ENCODE measurements at places on chromosomes 7 and 10.
A peak's percentile ranks its signal among the peaks of the same experiment; 100 is the strongest.

DNA sequence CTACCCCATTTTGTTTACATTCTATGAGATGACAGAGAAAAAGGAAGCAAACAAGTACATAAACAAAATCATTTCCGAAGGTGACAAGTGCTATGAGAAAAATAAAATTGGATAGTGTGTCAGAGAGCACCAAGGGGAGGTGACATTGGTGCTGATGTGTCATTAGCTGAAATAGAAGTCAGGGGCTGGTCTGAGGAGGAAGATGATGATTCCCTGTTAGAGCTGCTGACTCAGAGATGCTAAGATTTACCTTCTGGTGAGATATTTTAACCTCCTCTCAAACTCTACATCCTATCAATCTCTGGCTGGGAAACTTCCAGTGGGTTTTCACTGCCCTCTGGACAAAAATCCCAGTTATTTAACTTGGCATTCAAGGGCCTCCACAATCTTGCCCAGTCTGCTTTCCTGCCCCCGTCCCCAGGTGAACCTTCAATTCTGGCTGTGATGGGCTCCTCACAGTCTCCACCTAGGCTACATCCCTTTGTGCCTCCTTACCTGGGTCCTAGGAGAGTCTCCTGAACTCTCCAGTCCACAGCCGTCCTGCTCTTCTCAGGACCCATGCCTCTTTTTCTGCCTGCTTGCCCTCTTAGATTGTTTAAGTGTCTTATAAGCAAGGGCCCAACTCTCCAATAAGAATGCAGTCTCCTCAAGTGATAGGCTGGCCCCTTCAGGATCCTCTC, 26.6 kb downstream of the DUSP5 start:
- DNase-seq, result no peak

DNA sequence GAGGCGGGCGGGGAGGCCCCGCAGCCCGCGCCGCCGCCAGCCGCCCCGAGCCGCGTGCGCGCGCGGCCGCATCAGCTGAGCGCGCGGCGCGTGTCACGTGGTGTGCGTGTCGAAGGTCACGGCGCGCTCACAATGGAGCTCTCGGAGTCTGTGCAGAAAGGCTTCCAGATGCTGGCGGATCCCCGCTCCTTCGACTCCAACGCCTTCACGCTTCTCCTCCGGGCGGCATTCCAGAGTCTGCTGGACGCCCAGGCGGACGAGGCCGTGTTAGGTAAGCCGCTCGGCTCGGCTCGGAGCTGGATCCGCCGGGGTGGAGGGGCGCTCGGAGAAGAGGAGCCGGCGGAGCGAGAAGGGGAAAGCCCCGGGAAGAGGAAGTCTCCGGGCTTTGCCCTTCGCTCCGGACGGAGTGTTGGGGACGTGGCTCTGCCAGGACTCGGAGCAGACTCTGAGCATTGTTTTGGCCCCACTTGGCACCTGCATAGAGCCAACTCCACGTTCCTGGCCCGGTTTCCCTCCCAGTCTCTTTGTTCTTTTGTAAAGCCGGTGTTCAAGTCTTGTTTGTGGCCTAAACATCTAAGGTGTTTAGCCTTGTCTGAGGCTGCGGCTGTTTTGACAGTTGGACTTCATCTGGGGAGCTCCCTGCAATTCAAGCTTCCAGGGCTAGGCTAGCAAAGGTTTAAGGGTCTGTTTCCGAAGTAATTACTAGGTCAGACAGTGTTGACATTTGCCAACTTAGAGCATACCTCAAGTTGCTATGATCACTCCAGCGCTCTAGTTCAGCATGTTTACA, at the start of gene COMMD3:
COMMD3 (plus strand) TSS at position 103 of the 790 bp plus-strand sequence; CDS start at position 133, 30 bp downstream.
- peak; percentile 82 for DNase-seq

DNA sequence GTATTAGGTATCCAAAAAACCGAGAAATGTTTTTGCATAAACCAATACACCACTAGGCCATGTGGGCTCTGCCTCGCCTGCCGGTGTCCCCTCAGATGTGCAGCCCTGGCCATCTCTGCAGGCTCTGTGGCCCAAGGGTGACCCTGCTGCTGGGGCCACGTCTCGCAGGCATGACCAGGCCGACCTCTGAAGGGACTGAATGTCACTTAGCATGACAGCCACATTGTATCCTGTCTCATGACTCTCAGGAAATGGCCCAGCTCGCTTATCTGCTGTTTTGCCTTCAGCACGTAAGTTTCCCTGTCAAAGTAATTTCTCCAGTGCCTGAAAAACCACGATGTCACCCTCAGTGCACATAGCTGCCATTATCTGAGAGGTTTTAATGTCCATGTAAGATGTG, 49.5 kb upstream of the ZNF32 start:
- DNase-seq, result no peak

- DNase-seq, result no peak
These were observed 2.7 kb upstream of the MPP7 start for GRCh38 chr10:28305553-28305952.

GRCh38 chr10:98286419-98286818, 18.4 kb upstream of the LOXL4 start:
- DNase-seq, result no peak

DNA sequence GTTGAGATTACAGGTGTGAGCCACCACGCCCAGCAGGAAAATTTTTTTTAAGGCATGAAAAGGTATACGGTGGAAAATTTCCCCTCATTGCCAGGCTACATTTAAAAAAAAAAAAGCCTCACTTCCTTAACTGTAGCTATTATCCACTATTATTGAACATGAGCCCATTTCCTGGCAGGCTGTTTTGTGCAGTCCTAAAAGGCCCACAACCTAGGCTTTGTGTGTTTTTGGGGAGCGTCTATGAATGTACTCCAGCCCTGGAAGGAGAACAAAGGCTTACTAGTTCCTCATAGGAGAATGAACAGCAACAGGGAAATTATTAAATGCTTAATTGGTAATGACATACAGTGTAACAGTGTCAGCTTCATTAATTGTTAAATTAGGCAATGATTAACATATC, 111.0 kb downstream of the ABLIM1 start:
- no peak for DNase-seq

- no peak for DNase-seq
These were observed 161.4 kb downstream of the ARID5B start for GRCh38 chr10:62062752-62063512.

- DNase-seq, result no peak
These were observed 60.0 kb downstream of the VSTM4 start for GRCh38 chr10:49055221-49055849.

- DNase-seq, result no peak
These were observed 69.6 kb downstream of the CDH23 start for GRCh38 chr10:71466330-71466729.

DNA sequence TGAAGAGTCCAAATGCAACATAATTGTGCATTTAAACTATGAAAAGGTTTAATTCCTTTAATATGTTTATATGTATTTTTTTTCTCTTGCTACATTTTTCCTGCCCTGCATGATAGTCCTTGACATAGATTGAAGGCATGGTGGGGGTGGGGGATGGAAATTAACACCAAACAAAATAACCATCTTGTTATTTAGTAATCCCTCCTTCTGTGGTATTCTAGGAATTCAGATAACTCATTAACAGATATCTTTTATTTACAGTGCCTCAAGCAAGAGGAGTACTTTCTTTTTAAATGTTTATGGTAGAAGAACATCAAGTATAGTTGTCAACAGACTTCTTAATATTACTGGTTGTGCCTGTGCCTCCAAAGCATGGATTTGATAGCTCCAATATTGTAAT, 337.6 kb upstream of the SEMA3A start:
- DNase-seq, result no peak

DNA sequence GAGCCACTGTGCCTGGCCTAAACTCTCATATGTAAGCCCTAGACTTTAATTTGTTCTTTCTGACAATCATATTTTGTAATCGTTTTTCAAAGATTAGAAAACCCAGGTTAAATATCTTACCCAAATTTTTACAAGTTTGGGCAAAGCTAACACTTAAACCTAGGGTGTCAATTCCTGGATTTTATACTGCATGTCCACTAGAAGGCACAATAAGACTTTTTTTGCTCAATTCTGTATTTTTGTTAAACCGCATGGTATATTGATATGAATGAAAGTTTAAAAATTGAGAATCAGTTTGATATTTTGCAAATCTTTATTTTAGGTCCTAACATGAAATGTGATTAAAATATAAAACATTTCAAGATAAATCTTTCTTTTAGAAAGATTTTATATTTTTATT, 29.3 kb downstream of the DYNC2I1 start:
- DNase-seq, result no peak

- no peak for DNase-seq
These were observed 90.0 kb downstream of the ST7 start for GRCh38 chr7:117043108-117043825.

- no peak for DNase-seq
These were observed 171.2 kb downstream of the DNAJB6 start for GRCh38 chr7:157507987-157508386.

DNA sequence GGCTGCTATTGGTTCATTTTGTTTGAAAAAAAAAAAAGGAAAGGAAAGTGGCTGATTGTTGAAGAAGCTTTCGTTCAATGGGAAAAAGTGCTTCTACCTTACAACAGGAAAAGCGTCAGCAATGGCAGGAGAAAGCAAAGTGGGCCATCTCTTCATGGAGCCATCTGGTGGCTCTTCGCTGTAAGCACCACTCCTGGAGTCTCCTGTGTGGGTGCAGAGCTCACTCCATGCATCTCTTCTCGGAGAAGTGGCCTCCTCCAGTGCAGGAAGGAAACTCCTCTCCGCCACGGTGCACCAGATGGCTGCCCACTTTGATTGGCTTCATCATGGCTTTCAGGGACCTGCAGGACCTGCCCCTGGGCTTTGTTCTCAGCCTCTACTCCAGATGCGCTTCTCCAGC, 250.9 kb downstream of the PTEN start:
- DNase-seq, result no peak

DNA sequence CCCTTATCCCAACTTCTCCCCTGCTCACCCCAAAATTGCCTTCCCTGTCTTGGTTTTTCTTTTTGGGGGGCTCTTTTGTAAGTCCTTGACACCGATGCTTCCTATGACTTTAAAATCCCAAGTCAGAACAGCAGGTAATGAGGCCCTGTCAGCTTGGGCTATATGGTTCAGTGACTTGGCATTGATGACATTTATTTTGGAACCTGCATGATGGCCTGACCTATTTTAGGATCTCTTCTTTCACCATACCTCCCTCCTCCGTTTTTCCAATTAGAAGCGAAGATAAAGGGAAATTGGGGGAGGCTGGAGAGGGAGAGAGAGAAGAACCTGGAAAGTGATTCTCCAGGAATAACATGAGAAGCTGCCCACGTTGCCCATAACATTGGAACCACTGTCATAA, 424.9 kb upstream of the AUTS2 start:
- DNase-seq, result no peak

DNA sequence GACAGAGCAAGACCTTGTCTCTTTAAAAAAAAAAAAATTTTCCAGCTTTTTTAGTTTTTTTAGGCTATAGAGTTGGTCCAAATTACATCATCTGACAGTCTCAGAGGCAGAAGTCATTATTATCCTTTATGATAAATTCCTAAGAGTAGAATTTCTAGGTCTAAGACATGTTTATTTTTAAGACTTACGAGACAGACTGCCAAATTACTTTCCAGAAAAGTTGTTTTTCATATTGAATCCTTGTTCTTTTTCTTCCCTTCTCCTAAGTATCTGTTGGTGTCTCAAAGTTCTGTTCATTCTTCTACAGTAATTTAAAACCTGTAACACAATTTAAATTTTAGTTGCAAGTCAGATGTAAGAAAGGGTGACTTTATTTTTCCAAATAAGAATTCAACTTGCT, 421.4 kb downstream of the GALNT17 start:
- DNase-seq, result no peak

GRCh38 chr7:55558962-55559920, 13.1 kb downstream of the VOPP1 start:
- no peak for DNase-seq

- no peak for DNase-seq
These were observed 148.6 kb upstream of the YAE1 start for GRCh38 chr7:39417642-39418041.

- DNase-seq, result no peak
These were observed 140.3 kb upstream of the EFCAB10 start for GRCh38 chr7:105721571-105722104.

GRCh38 chr10:116470768-116471415, 43.2 kb downstream of the PNLIPRP3 start:
- DNase-seq, result no peak

DNA sequence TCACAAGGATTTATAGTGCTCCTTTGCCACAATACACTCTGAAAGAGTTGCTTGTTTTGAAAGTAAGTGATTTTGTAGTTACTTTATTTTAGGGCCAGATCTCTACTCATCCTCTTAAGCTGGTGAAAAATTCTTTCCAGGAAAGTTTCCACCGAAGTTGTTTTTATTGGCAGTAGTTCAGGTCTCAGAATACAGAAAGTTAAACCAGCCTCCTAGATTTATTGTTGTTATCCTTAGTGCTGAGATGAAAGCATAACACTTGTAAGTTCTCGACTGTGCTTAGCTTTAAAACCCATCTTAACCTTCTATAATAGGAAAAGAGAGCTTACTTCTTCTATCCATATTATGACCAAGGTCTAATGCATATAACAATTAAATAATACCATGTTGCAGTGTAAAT, 5.5 kb downstream of the AP3M1 start:
- no peak for DNase-seq

DNA sequence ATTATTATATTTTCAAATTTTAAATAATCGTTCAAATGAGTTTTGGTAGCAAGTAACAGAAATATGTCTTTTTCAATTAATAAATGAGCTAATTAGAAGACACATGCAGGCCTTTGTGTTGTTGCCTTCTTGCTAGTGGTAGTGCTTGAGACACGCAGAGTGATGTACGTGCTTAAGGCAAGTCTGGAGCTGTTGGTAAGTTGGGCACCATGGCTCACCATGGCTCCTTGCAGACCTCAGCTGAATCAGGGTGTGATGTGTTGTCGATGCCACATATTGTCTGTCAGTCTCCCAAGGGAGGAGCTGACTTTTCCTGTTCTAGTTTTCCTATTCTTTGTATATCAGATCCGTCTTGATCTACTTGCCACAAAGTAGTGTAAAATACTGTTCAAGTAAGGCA, 8.3 kb downstream of the CDK14 start:
- DNase-seq, result no peak

DNA sequence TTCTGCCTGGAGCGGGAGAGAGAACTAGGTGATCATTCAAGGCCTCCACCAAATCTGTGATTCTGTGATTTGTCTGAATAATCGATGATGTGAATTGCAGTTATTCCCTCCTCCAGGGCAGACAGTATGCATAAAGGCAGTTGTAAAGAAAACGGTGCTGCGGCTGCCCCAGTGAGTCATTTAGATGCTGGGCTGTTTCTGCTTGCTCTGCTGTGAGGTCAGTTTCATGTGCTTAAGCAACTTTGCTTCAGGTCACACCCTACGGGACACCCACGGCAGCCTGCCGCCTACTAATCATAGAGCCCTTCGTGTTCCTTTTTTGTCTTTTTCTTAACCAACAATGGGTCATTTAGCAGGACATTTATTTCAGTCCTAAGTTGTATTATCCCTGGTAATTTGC, 158.1 kb upstream of the PITRM1 start:
- DNase-seq, result no peak

DNA sequence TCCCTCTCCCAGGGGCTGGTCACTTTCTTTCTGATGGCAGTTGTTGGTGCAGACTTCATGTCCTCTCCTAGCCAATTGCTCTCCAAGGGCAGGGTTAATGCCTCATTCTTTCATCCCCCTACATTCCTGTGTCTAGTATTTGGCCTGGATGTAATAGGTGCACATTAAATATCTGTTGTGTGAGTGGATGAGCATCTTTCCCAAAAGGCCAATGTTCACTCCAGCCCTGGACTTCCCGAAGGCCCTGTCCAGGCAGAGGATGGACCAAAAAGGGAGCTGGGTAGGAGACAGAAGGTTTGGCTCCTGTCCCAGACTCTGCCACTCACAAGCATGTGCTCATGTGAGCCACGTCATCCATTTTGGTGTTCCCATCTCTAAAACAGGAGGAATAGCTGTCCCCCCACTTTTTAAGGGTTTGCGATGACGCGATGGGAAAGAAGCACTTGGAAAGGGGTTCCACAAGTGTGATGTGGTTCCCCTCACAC, 47.5 kb downstream of the RGS10 start:
- DNase-seq, result no peak

All from activated naive CD4-positive, alpha-beta T cell treated with Interleukin-2 at 50 U/mL for 16 hours (primary cell).